Mammary epithelial cell (primary cell): ENCODE measurements at places on chromosomes 1 and 21.

- no peak for DNase-seq
Measured at GRCh38 chr1:226764533-226764932, 25.5 kb upstream of the ITPKB start.

DNA sequence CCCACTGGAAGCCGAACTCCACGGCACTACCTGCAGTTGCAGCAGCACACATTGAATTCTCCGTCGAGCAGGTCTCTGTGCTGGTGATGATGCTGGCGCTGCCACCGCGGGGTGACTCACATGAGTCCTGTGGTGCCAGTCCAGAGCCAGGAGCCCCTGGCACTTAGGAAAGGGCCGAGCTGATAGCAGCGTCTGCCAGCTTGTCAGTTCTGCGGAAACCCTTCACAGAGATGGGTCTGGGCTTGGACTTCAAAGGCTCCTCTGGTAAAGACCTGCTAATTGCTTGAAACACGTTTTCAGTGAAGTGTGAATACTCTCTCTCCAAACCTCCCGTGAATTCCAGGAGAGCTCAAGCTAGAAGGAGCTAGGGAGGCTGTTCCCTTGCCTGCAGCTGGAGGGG, 92.2 kb downstream of the GRIK3 start:
- no peak for DNase-seq

DNA sequence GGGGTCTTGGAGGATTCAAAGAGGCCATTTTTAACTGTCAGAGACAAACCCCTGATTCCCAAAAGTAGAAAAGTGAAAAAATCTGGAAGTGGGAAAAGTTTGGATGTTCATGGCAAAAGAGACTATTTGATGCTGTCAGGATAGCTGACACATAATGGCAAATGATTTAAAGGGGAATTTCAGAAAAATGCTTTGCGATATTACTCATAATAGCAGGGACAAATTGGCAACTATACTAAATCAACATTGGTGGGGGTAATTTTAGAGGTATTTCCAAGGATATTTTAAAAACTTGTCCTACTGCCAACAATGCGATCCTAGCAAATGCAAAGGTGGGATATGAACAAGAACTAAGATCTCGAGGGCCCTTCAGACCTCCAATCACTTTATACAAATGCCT, 5.3 kb upstream of the GSTM4 start:
- no peak for DNase-seq

GRCh38 chr1:85378534-85378933, 86.4 kb downstream of the DDAH1 start:
- no peak for DNase-seq

GRCh38 chr1:220757441-220757840, 9.3 kb downstream of the MTARC2 start:
- DNase-seq: no peak

DNA sequence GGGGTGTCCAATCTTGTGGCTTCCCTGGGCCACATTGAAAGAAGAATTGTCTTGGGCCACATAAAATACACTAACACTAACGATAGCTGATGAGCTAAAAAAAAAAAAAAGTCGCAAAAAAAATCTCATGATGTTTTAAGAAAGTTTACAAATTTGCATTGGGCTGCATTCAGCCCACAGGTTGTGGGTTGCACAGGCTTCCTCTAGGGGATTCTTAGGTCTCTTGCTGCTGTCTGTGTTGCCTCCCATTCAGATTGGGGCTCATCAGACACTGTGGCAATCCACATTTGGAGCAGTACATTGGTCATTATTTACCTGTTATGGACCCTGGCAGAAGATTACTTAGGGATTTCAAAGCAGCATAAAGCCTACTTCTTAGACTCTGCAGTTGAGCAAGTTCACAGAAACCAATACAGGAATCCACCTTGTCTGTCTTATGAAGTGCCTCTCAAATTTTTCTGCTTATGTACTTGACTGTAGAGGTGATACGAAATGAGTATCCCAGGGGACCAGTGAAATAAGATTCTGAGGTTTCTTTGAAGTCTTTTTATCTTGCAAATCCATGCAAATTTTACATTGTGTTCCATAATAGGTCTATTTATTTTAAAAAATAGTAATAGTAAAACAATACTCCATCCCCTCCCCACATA, 205.5 kb downstream of the RPS6KC1 start:
- DNase-seq: no peak

GRCh38 chr1:7650801-7651200, 120.3 kb upstream of the VAMP3 start:
- DNase-seq: no peak

DNA sequence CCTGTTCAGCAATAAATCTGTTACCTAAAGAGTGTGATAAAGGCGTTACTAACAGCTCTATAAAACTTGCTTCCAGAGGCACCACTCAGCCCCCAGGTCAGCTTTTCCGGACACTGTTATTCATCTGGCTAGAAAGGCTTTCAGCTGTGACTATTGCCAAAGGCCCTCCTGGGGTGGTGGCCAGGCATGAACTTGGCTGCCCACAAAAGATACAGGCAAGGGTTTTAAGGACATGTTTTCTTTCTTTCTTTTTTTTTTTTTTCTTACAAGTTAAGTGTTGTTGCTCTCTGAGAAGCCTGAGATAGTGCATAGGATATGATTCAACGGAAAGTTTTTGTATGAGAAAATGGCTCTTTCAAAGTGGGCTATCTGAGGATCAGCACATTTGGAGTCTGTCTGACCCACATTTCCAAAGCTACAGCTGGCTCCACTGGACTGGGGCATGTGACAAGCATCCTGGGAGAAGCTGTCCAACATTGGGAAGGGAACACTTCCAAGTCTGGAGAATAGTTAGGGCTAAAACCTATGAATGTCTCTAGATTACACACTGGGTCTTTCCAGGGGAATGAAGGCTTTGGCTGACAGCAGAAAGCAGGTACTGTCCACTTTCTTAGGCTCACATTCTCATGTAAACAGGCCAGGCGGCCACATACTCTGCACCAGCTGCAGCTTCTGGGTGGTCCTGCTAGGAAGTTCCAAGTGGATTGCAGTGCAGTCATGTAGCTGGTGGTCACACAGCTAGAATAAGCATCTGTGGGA, 639.7 kb downstream of the LMO4 start:
- no peak for DNase-seq

DNA sequence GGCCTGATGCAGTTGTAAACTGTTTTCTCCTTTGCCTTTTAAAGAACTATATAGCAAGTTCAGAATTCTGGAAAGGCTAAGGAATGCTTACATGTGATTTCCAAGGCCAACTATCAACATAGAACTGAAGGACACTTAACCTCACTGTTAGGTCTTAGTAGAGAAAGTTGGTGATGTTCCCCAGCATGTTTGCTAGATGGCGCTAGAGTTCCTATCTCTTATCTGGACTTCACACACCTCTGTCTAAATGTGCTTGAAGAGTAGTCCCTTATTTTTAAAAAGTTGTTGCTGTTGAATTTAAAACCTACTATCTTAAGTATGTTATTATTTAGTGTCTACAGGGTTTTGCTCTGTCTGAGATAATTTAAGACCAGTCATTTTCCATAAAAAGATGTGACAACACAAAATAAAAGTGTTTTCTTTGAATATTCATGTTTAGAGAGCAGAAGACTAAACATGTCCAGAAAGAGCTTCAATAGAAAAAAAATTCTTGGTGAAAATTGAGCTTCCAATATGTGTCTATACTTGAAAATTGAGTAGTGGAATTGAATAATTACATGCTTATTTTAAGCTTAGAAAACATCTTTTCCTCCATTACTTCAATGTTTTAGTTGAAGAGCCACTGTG, 237.3 kb downstream of the S1PR1 start:
- DNase-seq: peak; percentile 34

GRCh38 chr21:45470773-45471524, 66.0 kb downstream of the COL18A1 start:
- peak; percentile 88 for DNase-seq

DNA sequence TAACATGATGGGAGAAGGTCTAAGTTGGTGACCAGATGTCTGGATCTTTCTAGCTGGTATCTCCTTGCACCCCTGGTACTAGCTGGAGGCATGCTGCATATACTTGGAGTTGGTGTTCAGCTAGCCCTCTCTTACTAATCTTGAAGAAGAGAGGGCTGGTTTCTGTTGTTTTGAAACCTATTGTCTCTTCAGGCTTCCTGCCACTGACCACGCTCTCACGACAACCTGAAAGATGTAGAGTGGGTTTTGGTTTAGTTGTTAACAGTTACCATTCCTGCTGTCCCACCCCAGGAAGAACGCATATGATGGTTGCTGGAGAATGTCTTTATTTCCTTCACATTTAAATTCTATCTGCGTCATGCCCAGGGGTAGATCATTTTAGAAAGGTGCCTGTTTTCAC, 3.6 kb downstream of the MAN1C1 start:
- DNase-seq: no peak

DNA sequence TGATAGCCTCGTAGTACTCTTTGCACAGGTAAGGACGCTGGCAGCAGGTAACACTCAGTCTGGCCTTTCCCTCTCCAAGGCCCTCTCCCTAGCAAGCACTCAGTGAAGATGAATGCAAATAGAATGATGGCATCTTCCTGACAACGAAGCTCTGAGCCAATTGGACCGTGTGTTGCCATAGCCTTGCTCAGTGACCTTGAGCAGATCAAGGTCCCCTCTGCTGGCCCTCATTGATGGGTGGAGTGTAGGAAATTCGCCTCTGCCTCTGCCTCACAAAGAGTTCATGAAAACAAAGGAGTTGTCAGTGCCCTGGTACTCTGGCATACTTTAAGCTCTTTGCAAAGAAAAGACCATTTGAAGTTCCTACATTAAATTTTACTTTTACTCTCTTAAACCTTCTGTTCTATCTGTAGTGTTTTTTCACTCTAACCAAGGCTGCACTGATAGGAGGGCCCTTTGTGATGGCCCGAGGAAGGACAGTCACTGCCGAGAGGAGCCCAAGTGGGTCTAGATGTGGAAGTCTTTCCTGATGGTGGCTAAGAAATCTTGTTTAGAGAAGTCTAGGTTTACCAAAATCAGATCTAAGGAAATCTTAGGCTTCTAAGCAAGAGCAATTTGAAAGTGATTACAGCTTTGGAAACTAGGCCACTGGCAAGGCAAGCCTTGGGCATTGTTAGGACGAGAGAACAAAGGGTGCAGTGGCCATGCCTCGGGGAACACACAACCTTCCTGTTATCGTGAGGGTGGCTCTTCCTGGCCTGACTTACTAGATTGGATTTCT, 38.2 kb downstream of the SMYD2 start:
- DNase-seq: no peak

- no peak for DNase-seq
Measured at GRCh38 chr21:37562920-37563640, 196.5 kb downstream of the DYRK1A start.
